ENCODE measurements at places on chromosomes 12 and 14.

DNA sequence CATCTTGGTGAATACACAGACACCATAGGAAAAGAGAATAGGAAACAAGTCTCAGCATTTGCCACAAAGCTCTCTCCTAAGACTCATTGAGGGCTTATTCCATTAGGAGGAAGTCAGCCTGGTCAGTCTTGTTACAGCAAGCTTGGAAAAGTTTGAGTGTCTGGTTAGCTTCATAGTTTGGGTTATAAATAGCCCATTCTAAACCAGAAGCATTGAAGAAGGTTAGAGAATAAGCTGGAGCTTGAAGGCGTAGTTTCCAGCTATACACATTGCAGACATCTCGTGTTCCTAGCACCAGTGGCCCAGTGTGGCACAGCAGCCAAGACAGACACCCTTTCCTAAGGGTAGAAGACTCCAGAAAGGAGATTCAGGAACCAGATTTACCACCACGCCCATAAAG is 168.8 kb upstream of the RBM19 start:
- no peak for DNase-seq

DNA sequence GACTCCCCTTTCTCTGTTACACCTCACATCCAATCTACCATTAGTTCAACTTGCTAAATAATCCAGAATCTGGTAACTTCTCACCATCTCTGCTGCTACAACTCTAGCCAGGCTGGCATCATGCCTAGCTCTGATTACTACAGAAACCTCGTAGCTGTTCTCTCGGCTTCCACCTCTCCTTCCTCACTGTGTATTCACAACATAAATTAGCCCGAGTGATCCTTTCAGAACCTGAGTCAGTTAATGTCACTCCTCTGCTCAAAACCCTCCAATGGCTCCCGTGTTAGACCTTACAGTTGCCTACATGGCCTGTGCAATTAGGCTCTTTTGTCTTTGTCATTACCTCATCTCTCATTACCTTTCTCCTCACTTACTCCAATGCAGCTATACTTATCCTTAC is 139.4 kb downstream of the PDE3A start:
- DNase-seq, result no peak

GRCh38 chr14:31990183-31990857 is 86.8 kb upstream of the ARHGAP5 start:
- no peak for DNase-seq

DNA sequence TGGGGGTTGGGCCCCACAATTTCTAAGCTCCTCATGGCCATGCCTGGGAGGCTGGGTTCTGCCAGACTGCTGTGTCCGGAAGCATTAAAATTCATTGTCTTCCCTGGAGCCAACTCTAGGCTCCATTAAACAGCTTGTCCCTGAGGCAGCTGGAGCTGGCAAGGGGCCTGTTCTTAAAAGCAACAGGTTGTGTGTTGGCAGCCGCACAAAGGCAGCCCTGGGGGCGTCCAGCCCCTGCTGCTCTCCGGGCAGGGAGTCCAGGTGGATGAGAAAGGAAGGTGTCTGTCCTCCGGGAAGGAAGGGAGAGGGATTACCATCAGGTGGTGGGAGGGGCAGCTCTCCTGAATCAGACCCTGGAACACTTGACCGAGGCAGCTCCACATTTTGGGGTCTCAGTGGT is 98.9 kb downstream of the CHST11 start:
- peak; percentile 94 for DNase-seq

GRCh38 chr14:26841920-26842741 is 244.3 kb upstream of the NOVA1 start:
- DNase-seq, result peak; percentile 30

- no peak for DNase-seq
Measured at GRCh38 chr14:94022532-94023411, 3.4 kb upstream of the OTUB2 start.
